NCI-H1417 (cell line): ENCODE measurements at places on chromosomes 5 and 9.

GRCh38 chr5:14034963-14035362, 90.5 kb upstream of the DNAH5 start:
- no peak for DNase-seq

DNA sequence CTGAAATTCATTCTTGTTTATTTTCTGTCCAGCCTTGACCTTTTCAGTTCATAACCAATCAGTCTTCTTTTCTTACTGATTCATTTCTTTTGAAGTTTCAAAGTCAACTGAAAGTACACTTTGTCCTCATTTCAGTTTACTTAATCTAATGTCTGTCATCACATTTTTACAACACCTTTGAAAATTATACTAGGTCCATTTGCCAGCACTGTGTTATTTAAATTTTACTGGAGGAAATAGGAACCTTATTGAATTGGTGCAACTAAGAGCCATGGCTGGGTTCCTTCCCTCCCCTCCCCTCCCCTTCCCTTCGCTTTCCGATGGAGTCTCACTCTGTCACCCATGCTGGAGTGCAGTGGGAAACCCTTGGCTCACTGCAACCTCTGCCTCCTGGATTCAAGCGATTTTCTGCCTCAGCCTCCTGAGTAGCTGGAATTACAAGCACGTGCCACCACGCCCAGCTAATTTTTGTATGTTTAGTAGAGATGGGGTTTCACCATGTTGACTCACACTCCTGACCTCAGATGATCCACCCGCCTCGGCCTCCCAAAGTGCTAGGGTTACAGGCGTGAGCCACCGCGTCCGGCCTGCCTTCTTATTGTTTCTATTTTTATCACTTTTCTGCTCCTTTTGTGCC, 6.3 kb downstream of the RMI1 start:
- no peak for DNase-seq

GRCh38 chr5:140341591-140341990, 4.8 kb downstream of the HBEGF start:
- no peak for DNase-seq

DNA sequence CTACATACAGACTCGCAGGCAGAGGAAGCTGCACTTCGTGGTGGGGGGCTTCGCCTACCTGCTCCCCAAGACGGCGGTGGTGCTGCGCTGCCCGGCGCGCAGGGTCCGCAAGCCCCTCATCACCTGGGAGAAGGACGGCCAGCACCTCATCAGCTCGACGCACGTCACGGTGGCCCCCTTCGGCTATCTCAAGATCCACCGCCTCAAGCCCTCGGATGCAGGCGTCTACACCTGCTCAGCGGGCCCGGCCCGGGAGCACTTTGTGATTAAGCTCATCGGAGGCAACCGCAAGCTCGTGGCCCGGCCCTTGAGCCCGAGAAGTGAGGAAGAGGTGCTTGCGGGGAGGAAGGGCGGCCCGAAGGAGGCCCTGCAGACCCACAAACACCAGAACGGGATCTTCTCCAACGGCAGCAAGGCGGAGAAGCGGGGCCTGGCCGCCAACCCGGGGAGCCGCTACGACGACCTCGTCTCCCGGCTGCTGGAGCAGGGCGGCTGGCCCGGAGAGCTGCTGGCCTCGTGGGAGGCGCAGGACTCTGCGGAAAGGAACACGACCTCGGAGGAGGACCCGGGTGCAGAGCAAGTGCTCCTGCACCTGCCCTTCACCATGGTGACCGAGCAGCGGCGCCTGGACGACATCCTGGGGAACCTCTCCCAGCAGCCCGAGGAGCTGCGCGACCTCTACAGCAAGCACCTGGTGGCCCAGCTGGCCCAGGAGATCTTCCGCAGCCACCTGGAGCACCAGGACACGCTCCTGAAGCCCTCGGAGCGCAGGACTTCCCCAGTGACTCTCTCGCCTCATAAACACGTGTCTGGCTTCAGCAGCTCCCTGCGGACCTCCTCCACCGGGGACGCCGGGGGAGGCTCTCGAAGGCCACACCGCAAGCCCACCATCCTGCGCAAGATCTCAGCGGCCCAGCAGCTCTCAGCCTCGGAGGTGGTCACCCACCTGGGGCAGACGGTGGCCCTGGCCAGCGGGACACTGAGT, 255.9 kb downstream of the SAXO1 start:
- no peak for DNase-seq

DNA sequence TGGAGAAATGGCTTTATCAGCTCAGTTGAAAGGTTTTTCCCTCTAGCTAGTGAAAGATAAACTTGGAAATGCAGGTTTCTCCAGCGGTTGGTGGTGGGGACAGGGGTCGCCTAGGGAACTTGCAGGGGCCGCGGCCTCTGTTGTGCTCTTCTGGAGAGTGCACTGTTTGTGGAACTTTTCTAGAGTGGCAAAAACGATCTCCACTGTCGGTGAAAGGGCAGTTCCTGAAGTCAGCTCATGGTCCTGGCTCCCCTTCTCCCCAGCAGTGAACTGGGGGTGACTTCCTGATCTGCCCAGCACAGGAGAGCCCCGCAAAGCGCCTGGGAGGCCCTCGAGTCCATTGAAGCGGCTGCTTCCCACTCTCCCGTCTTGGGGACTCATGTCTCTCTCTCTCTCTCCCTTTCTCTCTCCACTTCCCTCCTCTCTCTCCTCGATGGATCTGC, 3.2 kb downstream of the IRX1 start:
- no peak for DNase-seq

DNA sequence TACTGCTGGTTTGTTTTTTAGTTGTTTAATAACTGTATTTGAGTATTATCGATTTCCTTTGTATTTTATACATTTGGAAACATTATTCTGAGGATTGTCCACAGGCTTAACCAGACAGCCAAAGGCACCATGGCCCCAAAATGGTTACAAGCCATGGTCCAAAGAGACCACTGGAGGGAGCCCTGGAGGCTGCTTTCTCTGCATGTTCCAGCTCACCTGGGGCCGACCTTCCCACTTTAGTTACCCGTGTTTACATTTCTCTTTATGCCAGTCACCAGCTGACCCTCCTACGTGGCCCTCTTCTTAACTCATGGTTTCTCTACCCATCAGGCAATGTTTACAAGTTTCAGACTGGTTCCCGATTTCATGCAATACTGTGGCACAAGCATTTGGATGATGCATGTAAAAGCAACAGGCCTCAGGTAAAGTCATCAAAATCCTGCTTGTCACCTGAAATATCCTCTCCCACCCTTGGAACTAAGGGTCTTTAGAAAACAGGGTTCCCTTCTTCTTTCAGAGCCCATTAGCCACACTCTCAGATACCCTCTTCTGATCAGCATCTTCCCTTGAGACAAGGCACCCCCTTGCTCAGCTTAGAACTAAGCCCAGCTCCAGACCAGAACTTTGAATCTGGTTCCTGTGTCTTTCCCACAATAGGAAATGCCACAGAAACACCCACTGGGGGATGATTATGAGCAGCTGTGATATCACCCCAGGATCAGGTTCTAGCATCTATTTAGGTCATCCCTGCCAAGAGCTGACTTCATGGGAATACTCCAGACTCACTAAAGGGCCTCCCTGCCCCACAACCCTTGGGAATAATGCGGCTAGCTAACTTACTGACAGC, 49.9 kb upstream of the GARNL3 start:
- DNase-seq: peak; percentile 49
